ENCODE measurements at places on chromosomes 3 and 15.

DNA sequence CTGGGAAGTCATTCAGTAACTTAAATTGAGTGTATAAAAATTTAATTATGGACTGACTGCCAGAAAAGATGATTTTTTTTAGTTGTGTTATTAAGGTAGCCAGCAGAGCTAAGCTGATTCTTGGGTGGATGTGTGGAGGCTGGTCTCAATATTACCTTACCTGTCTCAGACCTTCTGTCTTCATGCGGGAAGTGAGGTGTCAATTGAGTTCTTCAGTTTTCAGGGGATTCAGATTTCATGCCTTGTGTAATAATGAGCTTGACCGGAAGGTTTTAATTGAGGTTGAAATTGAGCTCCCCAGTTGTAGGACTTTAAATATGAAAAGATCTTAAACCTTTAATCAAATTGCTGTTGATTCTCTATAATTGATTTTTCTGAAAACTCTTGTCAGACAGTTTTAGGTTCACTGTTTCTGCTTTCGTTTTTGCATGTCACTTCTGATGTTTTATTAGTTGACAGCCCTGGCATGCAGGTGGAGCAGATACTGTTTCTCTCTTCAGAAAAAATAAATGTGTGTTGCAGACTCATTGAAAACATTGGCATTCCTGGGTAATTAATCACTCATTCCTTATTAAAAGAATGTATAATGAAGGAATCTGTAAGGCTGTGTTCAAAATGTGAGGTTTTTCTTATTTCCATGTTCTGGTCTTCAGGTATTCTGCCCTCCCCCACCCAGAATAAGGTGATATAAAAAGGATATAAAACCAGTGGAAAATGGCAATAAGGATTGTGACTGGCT, 54.5 kb downstream of the PSMD6 start:
- DNase-seq: no peak

GRCh38 chr3:155595371-155595770, 149.5 kb downstream of the PLCH1 start:
- no peak for DNase-seq

DNA sequence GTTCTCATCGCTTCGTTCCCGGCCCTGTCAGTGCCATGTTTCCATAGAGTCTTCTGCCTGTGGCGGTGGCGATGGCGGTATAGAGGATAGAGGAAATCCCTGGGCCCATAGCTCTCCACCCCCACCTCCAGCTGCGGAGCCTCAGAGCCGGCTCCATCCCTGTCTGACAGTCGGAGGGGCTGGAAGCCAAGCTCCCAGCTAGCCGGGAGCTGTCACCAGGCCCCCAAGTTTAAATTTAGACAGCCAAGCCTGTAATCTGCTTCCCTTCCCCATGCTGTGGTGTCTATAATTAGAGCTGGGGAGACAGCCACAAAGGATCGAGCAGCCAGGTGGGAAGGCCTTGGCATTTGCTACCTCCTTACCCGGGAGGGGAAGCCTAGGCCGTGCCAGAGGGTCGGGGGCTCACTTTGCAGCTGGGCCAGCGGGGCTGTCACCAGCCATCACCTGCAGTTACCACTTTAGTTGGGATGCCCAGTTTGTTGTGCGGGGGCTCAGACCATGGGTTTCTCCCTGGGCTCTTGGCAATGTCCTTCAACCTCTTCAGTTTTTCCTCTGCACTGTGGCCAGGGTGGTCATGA, 56.3 kb upstream of the SEC13 start:
- DNase-seq: no peak

- no peak for DNase-seq
Measured at GRCh38 chr3:55434789-55435188, 52.3 kb downstream of the WNT5A start.

DNA sequence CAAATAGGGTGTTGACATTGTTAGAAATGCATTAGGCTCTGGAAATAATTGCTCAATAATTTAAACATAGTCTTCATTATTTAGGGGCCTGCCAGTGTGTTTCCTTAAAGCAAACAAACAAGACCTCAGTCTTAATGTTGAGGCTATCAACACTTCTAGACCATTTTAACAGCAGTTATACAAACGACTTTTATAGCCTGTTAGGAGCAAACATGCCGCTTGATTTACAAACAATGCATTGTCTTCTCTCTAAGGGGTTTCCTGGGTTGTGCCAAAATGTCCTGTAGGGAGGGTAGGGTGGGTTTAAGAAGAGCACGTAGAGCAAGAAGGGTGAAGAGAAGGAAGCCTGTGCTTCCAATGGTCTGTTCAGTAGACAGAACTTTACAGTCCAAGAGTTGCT, 53.7 kb downstream of the TPRG1 start:
- no peak for DNase-seq

GRCh38 chr15:92104072-92104471, 250.6 kb downstream of the SLCO3A1 start:
- no peak for DNase-seq

GRCh38 chr15:58392611-58393161, 39.1 kb upstream of the LIPC start:
- no peak for DNase-seq

DNA sequence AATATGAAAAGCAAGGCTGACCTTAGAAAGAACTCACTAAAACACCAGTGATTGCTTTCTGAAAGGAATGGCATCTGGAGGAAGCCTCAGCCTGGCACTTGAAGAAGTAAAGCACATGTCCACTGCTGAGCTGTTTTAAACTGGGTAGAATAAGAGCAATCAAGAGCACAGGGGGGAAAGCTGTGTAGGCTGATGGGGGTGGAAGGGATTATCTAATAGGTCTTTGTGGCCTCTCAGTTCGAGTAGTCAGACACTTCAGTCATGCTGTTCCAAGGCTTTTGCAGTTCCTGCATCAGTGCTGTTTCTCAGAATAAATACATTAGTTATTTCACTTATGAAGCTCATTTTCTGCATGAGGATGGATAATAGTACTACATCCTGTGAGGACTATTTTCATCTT, 22.6 kb downstream of the CCDC191 start:
- no peak for DNase-seq

GRCh38 chr15:69593981-69594966, 141.7 kb downstream of the RPLP1 start:
- no peak for DNase-seq

- no peak for DNase-seq
Measured at GRCh38 chr3:156665291-156665690, 9.1 kb upstream of the TIPARP start.

DNA sequence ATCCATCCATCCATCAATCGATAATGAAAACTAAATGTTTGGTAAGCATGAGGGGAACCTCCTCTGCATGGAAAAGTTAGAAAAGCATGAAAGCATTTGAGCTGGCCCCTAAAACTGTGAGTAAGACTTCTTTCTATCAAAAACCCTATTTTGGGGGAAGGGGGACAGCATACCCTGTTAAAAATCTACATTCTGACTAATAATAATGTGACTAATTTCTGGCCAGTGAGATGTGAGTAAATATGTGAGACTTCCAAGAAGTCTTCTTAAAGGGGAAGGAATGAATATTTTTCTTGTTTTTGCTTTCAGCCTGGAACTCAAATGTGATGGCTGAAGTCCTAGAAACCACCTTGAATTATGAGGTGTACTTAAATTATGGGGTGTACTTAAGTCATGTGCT, 54.9 kb downstream of the C3orf85 start:
- DNase-seq: no peak

GRCh38 chr3:52931889-52932288, 34.5 kb upstream of the STIMATE start:
- no peak for DNase-seq

DNA sequence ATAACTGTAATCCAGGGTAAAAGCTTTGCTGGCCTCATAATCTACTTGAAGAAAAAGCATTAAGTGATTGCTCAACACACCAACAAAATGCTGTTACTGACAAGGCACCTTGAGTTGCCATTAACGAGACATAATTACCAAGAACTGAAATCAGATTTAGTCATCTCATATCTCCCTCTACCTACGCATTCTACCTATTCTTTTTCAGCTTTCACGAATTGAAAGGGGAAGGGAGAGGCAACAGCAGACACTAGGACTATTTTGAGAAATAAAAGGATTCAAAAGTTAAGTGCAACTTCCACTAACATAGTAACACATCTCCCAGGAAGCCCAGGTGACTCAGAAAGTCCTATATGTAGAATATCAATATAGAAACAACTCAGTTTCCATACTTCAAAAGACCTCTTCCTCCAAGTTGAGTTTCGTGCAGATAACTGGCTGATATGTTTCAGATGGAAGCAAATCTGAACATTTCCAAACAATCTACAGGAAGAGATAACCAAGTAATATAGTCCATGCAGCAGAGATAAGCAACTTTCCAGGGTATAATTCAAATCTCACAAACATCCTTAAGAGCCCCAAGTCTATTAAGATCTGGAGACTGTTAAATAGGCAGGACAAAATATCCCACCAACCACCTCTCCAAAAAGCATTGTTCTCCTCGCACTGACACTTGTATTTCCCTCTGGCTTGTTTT, 1.9 kb downstream of the OSBPL10 start:
- no peak for DNase-seq

DNA sequence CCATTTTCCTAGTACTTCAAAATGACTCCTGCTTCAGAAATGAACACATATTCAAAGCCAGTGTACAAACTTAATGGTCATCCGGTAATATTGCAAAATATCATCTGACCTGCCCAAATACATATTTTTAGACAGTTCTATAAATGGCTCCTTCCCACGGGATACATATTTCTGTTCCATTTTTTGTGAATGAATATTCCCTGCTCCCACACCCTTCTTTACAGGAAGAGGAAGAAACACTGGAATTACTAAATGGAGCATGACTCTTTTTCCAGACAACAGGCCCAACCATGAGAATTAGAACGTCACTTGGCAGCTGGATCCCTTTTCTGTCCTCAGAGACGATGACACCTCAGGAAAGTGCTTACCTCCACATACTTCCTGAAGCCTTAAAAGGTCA, 38.0 kb upstream of the CBLB start:
- no peak for DNase-seq

DNA sequence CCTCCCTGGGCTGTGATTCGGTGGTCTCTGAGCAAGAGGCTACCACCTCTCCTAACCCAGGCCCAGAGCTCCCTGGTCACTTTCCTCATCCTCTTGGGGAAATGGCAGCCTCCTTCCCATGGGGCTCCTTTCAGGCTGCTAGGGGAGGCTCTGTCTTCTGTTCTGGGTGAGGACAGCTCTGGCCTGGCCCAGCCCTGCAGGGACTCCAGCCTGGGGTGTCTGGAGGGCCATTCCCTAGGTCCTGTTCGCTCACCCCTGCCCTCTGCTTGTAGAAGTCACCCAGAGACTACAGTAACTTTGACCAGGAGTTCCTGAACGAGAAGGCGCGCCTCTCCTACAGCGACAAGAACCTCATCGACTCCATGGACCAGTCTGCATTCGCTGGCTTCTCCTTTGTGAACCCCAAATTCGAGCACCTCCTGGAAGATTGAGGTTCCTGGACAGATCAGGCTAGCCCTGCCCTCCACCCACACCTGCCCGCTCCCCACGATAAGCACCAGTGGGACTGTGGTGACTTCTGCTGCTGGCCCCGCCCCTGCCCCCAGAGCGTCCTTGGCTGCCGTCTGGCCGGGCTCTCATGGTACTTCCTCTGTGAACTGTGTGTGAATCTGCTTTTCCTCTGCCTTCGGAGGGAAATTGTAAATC, 30.9 kb downstream of the PRKCD start:
- no peak for DNase-seq

DNA sequence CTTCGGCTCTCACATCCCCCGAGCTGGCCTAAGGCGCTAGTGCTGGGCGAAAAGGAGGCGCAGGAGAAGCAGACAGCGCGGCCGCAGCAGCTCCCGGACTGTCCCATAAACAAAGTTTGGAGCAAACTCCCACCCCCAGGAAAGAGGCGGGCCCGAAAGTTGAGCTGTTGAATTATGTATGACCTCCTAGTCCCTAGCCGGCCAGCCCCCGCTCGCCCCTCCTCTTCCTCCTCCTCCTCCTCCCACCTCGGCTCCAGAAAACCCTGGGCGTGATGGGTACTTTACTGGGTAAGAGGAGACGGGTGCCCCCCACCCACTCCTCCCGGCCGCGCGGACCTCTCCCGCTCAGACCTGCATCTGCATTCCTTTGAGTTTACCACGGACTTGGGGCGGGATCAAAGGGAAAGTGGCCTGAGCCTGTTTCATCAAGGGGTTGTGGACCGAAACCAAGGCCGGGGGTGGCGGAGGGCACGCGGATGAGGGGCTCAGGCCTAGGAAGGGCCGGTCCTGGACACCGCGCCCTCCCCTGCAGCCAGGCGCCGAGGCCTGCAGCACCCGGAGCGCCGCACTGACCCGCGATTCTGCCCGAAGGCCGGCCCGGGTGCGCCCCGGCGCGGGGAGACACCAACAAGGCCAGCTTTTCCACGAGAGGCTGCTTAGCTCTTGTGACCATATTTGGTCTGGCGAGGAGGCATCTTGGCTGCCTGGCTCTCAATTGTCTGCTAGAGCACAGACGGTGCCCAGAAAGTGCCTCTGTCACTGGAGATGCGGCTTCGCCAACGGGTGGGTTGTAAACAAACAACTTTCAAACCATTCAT, at the start of gene WWTR1:
TSS of gene WWTR1 (minus strand) at position 100 of the 818 bp plus-strand sequence. CDS start 719 bp downstream, outside the sequence.
- DNase-seq: no peak

- DNase-seq: no peak
Measured at GRCh38 chr3:101823525-101823924, 25.8 kb upstream of the NFKBIZ start.

- no peak for DNase-seq
Measured at GRCh38 chr3:119944091-119944490, 150.2 kb downstream of the GSK3B start.

- DNase-seq: no peak
Measured at GRCh38 chr3:138459619-138460535, 25.5 kb downstream of the ESYT3 start.

GRCh38 chr3:159654183-159655134, 334.2 kb upstream of the IL12A start:
- no peak for DNase-seq

DNA sequence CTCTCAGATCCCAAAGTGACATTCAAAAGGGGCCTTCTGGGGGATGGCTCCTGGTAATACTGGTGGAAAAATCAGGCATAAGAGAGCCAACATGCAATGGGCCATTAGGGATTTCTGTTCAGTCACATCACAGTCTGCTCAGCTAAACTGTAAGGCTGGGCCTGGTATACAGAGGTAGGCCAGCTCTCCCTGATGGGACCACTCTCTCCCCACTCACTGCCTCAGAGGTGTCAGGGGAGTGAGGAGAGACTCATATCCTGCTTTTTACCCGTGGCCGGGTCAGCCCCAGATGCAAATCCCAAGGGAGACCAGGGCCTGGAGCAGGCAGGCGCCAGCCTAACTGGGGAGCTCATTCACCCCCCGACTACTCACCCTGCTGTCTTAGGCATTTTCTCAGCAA, 48.1 kb upstream of the TPM1 start:
- DNase-seq: no peak

All from stimulated activated CD8-positive, alpha-beta memory T cell treated with anti-CD3 and anti-CD28 coated beads, Interleukin-15, amount 100 ng/mL, for 4 hours (primary cell).